ENCODE measurements at places on chromosomes 13 and 19.

DNA sequence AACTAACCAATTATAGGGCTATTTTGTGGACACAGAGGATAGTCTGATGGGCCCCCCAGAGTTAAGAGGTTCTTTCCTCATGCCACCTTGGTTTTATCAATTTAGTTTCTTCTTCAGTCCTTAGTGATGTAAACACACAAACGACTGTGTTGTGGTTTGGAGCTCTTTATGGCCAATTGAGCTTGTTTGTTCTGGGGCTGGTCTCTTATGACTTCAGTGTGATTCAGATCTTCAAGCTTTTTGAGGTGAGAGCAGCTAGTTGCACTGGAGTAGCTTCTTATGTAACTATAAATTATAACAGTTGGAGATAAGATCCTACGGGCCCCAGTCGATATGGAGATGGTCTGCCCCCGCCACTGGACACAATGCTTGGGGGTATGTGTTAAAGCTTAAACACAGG lies 22.0 kb upstream of the GJB6 start:
- no peak for DNase-seq

GRCh38 chr13:33743438-33744368 lies 74.2 kb upstream of the RFC3 start:
- DNase-seq: no peak

- DNase-seq: no peak
Measured at GRCh38 chr13:41514853-41515395, 57.6 kb downstream of the RGCC start.

DNA sequence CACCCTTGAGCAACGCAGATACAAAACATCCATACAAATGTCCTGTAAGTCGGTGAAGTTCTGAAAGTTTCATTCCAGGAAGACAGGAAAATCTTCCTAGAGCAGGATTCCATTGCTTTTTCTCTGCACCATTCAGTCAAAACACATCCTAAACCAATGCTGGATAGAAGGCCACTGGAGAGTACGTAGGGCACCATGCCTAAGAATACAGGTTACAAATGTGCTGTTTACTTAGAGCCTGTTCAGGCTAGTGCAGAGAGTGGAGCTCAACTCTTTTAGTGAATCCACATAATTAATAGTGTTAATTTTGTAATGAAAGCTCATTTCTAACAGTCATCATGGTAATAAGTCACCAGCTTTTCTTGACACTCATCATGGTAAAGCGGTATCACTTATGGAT lies 187.6 kb downstream of the NHLRC3 start:
- DNase-seq: no peak

GRCh38 chr13:37136187-37136586 lies 30.7 kb upstream of the CSNK1A1L start:
- no peak for DNase-seq

GRCh38 chr13:26600343-26600742 lies 42.9 kb downstream of the WASF3 start:
- no peak for DNase-seq

GRCh38 chr13:100115693-100116254 lies 26.9 kb downstream of the PCCA start:
- DNase-seq: no peak

DNA sequence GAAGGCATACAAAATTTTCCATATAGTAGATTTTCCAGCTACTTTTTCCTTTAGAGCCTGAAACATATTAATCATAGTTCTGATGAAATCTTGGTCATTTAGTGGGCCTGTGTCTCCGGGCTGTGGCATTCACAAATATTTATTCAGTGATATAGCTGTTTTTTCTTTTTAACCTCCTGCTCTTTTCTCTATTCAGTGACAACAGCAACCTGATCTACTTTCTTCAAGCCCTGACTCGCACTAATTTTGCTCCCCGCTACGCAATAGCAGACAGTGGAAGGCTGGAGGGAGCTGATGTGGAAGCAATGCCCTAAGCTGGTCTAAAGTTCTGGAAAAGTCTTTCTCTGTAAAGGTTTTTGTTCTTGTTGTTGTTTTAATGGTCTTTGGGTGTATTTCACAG lies 289.7 kb downstream of the SLITRK6 start:
- no peak for DNase-seq

DNA sequence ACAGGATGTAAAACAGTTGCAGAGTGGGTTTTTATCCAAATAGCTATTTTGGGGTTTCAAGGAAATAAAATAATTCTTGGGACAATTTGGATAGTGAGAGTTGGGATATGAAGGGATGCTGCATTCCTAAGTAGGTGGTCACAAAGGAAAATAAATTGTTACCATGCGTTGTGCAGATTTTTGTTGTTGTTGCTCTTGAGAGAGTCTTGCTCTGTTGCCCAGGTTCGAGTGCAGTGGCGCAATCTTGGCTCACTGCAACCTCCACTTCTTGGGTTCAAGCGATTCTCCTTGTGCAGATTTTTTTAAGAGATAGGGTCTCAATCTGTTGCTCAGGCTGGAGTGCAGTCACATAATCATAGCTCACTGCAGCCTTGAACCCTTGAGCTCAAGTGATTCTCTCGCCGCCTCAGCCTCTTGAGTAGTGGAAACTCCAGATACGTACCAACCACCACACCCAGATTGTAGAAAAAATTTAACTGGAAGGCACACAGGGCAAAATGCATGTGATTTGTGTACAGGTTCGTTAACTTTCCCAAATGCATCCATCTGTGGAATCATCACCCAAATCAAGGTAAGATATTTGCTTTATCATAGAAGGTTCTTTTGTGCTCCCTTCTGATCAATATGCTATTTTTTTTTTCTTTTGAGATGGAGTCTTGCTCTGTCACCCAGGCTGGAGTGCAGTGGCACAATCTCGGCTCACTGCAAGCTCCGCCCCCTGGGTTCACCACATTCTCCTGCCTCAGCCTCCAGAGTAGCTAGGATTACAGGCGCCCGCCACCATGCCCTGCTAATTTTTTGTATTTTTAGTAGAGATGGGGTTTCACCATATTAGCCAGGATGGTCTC lies 16.0 kb downstream of the SLC1A5 start:
- DNase-seq: no peak

GRCh38 chr13:31053091-31053490 lies 108.6 kb downstream of the HSPH1 start:
- DNase-seq: no peak

GRCh38 chr13:66655847-66656454 lies 574.2 kb downstream of the PCDH9 start:
- no peak for DNase-seq

DNA sequence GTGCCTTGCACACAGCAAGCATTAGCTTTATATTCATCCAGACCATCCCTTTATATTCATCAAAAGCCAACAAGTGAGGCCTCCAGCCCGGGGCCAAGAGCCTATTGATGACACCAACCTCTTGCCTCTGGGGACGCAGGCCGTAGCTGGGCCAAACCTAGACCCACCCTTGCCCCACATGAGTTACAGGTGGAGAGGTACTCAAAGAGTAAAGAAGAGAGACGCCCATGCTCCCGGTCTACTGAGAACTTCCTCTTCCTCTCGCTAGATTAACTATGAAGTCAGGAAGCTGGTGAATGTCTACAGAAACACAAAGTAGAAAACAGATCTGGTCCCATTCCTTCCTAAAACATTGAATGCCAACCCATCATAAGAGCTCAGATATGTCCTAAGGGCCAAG lies 3.8 kb upstream of the MLNR start:
- no peak for DNase-seq

GRCh38 chr19:30684613-30685012 lies 312.4 kb downstream of the ZNF536 start:
- no peak for DNase-seq

- DNase-seq: no peak
Measured at GRCh38 chr13:50133358-50133953, 118.2 kb downstream of the KCNRG start.

DNA sequence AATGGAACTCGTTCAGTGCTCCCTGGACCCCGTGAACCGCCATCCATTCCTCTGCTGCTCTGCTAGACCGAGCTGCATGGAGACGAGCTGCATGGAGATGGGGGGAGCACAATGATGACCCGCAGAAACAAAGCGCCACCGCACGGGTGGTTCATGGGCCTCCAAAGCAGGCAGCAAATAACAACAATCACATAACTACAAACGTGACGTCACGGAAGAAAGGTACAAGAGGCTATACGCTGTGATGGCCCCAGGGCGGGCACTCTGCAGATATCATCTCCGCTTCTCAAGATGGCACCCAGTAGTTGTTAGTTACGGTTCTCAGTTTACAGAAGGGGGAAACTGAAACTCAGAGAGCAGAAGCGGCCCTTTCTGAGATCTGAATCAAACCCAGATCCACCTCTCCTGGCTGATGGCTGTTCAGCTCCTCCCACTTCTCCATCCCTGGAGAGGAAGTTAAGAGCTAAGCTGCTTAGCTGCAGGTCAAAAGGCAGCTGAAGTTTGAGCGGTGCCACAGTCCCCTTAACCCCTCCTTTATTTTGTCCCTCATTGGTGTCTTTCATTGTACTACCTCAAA lies 1.7 kb downstream of the ATP13A1 start:
- no peak for DNase-seq

GRCh38 chr13:93409816-93410215 lies 183.2 kb downstream of the GPC6 start:
- DNase-seq: no peak

DNA sequence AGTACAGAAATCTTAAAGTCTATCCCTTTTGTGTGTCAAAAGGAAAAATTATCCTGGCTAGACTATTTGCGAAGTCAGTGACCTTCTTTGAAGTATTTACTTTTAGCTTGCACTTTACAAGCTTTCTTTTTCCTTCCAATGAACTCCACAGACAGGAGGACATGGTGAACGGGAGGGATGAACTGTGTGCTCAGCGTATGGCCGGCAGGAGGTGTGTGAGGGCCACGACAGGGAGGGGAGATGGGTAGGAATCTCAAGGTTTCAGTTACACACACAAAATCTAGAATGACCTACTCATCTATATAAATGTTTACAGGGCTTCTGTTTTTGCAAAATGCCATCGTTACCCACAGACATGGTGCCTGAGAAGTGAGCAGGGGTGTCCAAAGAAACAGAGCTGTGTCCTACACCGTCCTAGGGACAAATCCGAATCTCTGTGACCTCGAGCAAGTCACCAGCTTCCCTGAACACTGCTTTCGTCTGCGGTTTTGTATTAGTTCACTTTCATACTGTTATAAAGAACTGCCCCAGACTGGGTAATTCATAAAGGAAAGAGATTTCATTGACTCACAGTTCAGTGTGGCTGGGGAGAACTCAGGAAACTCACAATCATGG lies 537.2 kb downstream of the LIG4 start:
- DNase-seq: peak; percentile 34

GRCh38 chr13:48892688-48893075 lies 83.0 kb upstream of the FNDC3A start:
- DNase-seq: no peak

DNA sequence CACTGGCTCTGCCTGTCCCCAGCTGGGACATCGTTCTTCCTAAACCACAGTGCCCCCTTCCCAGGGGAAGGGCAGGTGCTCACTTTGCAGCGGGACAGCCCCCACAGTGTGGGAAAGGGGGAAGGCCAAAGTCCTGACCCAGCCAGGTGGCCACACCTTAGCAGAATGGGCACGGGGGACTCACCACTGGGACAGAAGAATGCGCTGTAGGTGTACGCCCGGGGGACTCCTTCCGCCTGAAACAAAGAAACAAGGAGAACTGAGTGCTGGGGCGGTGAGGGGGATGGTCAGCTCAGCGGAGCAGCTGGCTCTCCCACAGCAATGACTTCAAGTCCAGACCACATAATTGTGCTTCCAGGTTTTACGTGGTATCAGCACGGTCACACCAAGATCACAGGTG lies 49.4 kb downstream of the F2RL3 start:
- DNase-seq: no peak

DNA sequence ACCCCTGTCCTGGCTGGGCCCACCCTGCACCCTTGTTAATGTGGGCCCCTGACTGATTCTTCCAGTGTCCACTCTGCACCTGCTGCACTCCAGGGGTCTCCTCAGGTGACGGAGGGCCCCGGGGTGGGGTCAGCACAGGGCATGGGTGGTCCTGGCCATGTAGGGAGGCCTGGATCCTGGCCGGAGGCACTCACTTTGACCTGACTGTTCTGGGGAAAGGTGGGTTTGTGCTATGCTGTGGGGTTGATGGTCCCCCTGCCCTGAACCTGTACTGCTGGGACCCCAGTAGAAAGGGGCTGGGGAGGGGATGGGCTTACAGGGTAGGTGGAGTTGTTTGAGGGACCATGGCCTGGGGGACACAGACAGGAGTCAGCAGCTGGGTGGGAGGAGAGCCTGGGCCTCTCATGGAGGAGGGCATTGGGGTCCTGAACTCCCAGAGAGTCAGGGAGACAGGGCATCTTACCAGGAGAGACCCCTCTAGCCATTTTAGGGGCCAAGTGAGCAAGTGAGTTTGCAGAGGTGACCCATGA lies 25.8 kb upstream of the CEACAM1 start:
- DNase-seq: no peak

DNA sequence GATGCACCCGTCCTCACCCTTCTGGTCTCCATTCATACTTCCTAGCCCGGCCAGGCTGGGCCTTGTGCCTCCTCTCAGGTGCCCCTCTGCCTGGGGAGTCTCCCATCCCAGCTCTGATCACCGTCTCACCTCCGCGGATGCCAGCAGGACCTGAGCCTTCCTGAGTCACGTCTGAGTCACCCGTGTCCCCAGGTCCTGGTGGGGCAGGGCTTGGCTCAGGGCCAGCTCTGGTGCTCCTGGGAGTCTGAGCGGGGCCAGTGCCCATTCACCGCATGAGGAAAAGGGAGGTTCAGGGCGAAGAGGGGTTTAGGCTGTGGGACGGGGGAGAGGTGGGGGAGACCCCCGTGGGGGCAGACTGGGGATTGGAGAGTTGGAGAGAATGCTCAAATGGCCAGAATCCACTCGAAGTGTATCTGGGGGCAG lies 593 bp downstream of the ATP8B3 start:
- DNase-seq: peak; percentile 99

GRCh38 chr19:41144403-41144802 lies 30.2 kb downstream of the CYP2F1 start:
- DNase-seq: peak; percentile 52

DNA sequence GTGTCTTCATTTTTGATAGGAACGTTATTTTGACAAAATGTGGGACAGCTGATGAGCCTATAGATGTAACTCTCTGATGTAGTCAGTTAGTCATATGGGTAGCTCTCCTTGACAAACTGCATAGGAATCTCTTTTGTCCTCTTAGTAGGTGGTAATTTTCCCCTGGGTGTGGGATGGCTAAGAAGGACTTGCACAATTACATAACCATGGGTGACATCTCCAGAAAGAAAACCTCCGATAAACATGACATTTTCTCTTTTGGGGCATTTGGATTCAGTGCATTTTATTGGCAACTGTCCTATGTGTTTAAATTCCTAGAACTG lies 41.8 kb downstream of the IGFL3 start:
- no peak for DNase-seq

GRCh38 chr13:92500192-92500591 lies 726.4 kb upstream of the GPC6 start:
- DNase-seq: no peak

DNA sequence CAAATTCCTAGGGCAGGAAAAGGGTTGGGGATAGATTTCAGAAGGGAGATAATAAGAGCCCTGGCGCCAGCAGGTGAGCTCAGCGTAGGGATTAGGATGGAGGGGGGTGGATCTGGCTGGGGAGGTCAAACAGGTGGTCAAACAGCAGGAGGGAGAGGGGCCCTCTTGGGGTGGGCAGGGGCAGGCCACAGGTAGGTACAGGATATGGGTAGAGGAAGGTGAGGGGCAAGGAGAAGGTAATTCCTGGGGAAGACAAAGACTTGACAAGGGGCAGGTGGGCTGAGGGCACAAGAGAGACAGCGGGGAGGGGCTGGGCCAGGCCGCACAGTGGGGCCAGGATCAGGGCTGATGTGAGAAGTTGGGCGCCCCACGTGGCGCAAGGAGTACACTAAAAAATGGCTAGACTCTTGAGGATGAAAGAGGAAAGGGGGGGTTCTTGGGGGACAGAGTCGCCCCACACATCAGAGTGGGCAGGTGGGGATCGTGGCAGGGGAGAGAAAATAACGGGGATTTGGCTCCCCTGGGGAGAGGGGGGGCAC lies 713 bp downstream of the KRI1 start:
- no peak for DNase-seq
